ENCODE measurements at places on chromosomes 7 and 10.

DNA sequence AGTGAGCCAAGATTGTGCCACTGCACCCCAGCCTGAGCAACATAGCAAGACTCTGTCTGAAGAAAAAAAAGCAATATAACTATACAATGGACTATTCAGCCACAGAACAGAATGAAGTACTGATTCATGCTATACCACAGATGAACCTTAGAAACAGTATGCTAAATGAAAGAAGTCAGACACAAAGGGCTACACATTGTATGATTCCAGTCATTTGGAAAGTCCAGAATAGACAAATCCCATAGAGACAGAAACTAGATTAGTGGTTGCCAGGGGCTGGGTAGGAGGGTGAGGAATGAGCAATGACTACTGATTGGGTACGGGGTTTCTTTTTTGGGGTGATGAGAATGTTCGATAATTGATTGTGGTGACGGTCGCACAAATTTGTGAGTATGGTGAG is 9.6 kb upstream of the CFAP70 start:
- DNase-seq: no peak

GRCh38 chr7:70266186-70266585 is 667.9 kb downstream of the AUTS2 start:
- no peak for DNase-seq

- no peak for DNase-seq
Measured at GRCh38 chr10:133565441-133566294, at the start of gene SYCE1. Gene SYCE1, minus strand, starts transcription at chr10:133565583. Its CDS starts 54 bp downstream, at chr10:133565529.

GRCh38 chr10:60031664-60032063 is 125.3 kb upstream of the CCDC6 start:
- DNase-seq: no peak

- peak; percentile 81 for DNase-seq
Measured at GRCh38 chr10:28432210-28432676, 100.7 kb upstream of the WAC start.

GRCh38 chr7:45687185-45687560 is 113.0 kb downstream of the ADCY1 start:
- DNase-seq: no peak

GRCh38 chr10:97222326-97222961 is 36.7 kb upstream of the SLIT1 start:
- no peak for DNase-seq

GRCh38 chr10:59176241-59177030 is at the start of gene PHYHIPL:
Gene PHYHIPL, plus strand, starts transcription at chr10:59176643. Its CDS starts 211 bp downstream, at chr10:59176854.
- no peak for DNase-seq

DNA sequence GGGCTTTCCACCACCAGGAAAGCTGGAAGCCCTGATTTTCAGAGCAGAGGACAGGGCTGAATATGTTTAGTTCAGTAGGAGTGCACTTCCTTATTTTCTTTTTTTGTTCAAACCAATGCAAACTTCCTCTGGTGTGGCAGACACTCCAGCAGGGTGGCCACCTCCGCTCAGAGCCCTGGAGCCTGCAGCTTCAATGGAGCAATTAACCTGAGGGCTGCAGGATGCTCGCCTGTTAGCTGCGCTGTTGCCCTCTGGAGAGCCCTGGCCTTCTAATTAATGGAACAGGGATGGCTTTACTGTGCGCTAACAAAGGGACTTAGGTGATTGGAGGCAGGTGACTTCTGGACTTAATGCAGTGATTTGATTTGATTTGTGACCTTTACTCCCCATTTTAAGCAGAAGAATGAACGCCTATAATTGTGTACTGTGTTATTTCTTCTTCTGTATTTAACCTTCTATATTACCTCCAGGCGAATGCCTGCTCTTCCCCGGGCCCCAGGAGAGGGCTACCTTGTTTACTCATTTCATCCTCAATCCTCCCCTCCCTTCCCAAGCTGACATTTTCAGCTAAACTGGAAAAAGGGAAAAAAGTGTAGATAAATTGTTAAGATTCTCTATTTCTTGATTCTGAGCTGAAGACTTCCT is 123.0 kb upstream of the CTBP2 start:
- no peak for DNase-seq

GRCh38 chr7:148915211-148915610 is 31.1 kb upstream of the EZH2 start:
- no peak for DNase-seq

GRCh38 chr7:101824440-101824839 is 7.0 kb downstream of the CUX1 start:
- no peak for DNase-seq

- DNase-seq: no peak
Measured at GRCh38 chr10:35392482-35393228, 56.3 kb downstream of the CCNY start.

GRCh38 chr7:30032310-30033125 is 4.3 kb downstream of the PLEKHA8 start:
- DNase-seq: peak; percentile 73

DNA sequence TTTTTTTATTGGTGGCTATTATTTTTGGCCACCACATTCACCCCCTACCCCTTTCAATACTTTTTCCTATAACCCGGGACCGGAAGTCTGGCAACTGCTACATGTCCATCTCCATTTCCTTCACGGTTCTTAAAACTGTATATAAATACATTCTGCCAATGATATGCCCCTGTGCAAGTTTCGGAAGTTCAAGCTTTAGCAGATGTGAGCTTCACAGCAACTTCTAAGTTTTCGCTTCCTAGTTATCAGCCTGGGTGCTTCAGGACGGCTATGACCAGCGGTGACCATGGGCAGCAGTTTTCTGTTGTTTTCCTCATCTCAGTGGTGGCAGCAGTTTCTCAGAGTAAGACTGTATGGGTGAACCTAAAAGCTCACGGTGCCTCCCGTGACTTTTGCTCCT is 153.5 kb upstream of the NFE2L3 start:
- DNase-seq: no peak

DNA sequence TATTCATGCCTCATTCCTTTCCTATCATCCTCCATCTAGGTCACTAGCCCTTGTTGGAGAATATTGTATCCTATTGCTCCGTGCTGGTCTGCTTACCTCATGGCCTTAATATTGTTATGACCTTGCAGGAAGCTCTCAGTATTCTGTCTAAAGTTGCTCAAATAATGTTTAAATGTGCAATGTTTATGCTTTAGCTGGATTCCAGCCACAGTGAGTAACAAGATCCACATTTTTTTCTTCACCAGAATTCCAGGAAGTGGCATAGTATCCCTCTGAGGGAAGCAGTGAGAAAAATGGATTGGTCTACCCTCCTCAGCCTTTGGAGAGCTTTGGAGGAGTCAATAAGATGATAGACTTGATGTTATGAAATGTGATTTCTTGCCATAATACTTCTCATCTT is 402.6 kb downstream of the NRG3 start:
- DNase-seq: no peak

- no peak for DNase-seq
Measured at GRCh38 chr7:86768394-86768793, 124.7 kb downstream of the GRM3 start.

- no peak for DNase-seq
Measured at GRCh38 chr10:70096705-70097420, 35.8 kb downstream of the AIFM2 start.

GRCh38 chr10:70132098-70133029 is at the start of gene AIFM2:
Gene AIFM2, minus strand, starts transcription at chr10:70132825. Its CDS starts 8,741 bp downstream, at chr10:70124084.
- DNase-seq: peak; percentile 83

DNA sequence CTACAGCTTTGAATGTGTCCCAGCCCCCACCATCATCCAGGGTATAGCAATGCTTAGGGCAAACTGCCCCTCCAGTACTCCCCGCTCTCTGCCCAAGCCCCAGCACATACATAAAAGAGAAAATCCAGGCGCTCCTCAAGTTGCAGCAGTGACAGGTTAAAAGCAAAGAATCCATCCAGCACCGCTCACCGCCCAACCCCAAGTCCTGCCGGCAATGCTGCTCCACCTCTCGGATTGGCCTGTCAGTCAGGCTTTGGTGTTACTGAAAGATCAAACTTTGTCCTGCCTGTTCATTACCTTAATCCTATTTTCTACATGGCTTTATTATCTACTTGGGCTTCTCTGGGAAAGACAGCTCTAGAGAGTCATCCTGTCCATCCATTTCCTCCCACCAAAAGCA is 31.9 kb downstream of the DPCD start:
- DNase-seq: no peak

DNA sequence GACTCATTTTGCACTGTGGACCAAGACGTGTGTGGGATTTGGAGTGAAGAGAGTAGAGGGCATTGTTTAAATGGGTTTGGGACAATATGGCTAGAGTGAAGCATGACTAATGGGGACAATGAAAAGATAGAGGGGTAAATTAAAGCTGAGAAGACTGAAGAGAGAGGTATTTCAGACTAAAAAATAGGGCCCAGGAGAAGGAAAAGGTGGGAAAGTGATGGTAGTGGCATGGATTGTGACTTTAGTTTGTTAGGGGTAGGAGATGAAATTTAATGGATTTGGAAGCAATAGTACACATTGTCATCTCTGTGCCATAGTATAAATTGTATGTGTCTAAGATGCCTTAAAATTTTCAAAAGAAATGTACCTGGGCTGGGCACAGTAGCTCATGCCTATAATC is 18.2 kb downstream of the CDK1 start:
- DNase-seq: no peak

DNA sequence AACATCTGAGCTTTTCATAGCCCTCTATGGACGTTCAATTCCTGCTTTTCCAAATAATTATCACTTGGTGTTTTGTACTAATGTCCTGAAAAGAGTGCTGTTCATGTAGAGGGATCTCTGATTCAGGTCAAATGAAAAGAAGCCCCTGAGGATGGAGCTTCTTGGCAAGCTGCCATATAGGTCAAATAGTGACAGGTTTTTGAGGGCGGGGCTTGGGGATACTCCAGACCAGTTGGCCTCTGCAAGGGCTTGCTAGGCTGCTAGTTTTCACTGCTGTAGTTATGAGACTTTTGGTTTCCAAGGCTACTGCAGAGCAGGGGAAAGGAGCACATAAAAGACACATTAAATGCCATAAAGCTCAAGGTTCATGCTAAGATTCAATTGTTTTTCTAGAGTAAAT is 257.2 kb upstream of the CACNA2D1 start:
- no peak for DNase-seq

- DNase-seq: peak; percentile 1
Measured at GRCh38 chr10:51896849-51897248, 197.5 kb upstream of the CSTF2T start.

GRCh38 chr10:97466755-97467154 is 20.8 kb downstream of the ZDHHC16 start:
- peak; percentile 57 for DNase-seq

DNA sequence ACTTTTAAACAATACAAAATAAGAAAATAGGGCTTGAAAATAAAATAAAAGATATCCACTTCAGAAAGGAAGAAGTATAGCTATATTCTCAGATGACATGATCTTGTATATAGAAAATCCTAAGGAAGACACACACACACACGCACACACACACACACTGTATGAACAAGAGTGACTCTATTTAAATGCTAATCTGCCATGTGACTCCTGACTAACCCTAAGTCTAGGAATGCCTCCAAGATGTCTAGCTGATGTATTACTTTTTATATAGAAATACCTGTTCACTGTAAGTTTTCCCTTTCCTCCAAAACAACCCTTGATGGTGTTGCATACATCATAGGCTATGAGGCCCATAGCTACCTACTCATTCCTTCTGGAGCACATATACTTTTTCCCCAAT is 173.1 kb upstream of the LRRTM3 start:
- peak; percentile 1 for DNase-seq

- DNase-seq: no peak
Measured at GRCh38 chr10:122148876-122149560, 122.1 kb upstream of the BTBD16 start.

GRCh38 chr10:6019796-6020195 is 42.4 kb downstream of the IL2RA start:
- DNase-seq: no peak

GRCh38 chr7:119886007-119886406 is 387.0 kb upstream of the KCND2 start:
- DNase-seq: no peak

DNA sequence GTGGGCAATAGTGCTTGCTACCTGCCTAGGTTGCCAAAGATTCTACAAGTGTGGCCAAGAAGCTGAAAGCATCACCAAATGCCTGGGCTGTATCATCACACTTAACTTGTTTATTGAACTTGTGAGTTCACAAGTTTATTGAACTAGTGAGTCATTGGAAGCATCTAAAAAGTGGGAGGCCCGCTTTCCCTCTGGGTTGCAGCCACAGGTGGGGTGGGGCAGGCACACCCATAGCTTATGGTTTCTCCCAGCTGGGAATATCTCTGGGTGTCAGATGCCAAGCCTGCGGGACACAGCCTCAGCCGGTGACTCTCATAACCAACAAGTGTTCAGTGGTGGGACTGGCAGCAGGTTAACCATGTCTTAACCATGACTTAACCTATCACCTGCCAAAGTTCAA is 145.9 kb upstream of the FAM13C start:
- DNase-seq: no peak

Data from EL (cell line).